ENCODE measurements at places on chromosomes 6 and 20.

DNA sequence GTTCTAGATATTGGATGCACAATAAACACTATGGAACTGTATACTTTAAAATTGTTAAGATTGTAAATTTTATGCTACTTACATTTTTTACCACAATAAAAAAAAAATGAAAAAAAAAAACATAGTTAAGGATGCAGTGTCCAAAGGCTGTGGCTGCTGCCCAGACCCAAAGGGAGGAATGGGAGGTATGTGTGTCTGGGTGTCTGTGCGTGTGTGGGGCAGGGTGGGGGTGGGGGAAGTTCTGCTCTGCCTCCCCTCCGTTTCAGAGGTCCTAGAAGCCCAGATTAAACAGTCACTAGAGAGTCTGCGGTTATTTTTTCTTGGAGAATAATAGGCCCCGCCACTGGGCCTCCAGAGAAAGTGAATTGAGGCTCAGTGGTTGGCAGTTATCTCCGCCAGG, 136.4 kb upstream of the ARMC2 start:
- DNase-seq = no peak

DNA sequence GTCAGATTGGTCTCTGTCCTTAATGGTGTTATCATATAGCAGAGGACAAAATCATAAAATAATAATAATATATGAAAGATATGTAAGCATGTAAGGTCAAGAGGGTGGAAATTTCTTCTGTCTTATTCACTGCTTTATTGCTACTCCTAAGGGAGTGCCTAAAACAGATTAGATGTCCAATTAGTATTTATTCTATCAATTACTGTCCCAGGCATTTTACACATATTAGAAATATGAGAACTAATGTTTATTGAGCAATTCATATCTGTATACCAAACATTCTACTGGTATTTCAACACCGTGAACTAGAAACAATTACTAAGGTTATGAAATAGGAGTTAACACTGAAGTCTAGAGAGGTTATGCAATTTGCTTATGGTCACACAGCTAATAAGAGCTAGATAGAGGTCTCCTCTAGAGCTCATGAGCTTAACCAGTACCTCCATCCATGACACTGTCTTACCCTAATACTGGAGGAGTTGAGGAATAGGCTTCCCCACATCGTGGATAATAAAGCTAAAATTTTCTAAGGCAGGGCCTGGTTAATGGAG, 302.3 kb downstream of the PLCB1 start:
- DNase-seq = no peak

DNA sequence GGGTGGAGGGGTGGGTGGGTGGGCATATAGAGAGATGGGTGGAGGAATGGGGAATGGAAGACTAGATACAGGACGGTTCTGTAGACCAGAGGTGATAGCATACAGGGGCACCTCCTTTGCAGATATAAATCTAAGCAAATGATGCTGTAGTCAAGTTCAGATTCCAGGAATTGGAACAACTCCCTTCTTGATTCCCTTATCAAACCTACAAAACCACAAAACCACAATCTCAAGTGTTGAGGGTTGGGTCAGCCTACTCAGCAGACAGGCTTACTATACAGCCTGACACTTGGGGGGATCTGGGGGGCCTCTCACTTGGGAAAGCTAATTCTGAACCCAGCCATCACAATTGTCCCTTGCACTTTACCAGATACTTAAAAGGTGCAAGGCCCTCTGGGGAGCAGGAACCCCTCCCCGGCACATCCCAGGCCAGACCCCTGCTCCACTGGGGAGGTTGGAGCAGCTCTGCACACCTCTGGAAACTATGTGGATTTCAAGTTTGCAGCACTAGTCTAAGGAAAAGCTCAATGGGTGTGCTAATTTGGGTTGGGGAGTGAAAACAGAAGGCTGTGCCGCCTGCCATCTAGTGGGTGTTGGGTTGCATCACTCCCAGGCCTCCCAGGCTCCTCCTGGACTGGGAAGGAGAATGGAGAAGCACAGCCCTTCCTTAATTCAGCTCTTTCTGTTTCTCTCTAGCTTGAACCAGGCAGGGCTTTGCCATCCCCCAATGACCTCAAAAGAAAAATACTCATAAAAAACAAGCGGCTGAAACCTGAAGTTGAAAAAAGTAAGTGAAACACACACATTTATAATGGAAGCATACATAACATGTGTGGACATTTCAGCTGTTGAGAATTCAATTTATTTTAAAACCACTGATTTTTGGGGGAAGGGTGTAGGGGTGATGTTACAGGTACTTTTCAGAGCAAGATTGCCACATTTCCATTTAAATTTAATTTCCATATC, 121.2 kb upstream of the LAMP5 start:
- peak; percentile 28 for DNase-seq

- DNase-seq = peak; percentile 97
Observed at GRCh38 chr20:23147964-23148730, 62.0 kb upstream of the CD93 start.

GRCh38 chr6:56101141-56101553, 146.2 kb downstream of the COL21A1 start:
- DNase-seq = no peak

GRCh38 chr6:33609019-33609418, 12.1 kb upstream of the ITPR3 start:
- DNase-seq = no peak
